ENCODE measurements at places on chromosomes 7 and 10.

DNA sequence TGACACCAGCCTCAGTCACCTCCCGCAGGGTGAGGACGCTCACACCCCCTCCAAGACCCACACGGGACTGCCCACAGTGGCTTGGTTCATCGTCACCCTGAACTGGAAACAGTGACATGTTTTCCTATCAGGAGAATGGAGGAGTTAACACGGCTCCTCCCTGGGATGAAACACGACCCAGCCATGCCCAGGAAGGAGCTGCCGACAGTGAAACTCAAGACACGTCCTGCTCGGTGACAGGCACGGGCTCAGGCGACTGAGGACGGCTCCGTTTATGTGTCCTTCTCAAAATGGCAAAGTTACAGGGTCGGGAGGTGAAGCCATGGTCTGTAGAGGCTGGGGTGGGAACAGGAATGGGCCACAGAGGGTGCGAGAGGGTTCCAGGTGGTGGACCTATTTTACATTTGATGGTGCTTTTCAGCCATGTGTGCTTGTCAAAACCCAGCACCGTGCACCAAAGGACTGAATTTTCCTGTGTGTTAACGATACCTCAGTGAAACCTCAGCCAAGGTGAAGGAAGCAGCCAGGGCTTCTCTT is 272.4 kb downstream of the ADARB2 start:
- no peaks in the 10 kb centered on the region for H3K36me3 ChIP-seq
- DNase-seq: no peak
- peaks cover 2% of the 10 kb centered on the region for H3K27me3 ChIP-seq
- H3K4me1 ChIP-seq: peaks cover 8% of the 10 kb centered on the region
- H3K4me3 ChIP-seq: no peak overlapping the region

DNA sequence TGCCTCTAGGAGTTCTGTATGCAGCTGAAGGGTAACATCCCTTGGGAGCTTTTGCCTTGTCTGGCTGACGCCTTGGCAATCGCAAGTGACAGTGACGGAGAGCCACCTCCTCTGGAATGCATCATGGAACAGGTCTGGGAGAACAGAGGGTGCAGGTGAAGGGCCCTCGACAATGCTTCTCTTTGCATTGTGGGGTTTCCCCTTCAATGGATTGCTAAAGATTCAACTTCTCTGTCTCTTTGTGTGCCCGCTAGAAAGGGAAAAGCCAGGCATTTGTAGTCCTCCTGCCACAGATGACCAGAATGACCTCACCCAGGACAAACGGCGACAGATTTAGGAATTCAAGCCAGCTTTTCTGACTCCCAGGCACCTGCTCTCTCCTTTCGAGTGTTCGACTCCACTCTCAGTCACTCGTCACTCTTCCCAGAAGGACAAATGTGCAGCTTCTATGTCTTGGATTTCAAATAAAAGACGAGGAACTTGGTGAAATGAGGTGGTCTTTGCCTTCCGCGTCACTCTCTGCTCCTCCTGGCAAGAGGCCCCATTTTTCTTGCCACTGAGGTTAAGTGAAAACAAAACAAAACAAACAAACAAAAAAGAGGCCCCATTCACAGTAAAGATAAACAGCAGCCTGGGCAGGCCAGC is 26.1 kb downstream of the IL2RA start:
- DNase-seq: no peak
- no peaks in the 10 kb centered on the region for H3K27me3 ChIP-seq
- H3K4me3 ChIP-seq: no peak overlapping the region
- H3K36me3 ChIP-seq: no peaks in the 10 kb centered on the region

DNA sequence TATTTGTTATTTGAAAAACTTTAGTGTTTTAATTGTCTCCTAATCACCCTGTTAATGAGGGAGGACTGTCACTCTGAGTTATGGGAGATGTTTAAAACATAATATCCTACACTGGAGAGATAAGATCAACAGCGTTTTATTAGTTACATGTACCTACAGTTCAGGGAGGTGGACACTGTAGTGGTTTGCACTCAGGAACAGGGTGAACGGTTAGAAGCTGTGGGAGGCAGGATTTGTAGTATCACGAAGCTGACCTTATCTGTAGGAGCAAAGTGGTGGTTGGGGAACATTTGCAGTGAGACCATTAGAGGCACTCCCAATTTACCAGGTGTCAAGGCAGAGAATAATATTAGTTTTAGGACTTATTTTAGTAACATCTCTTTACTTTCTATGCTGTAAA is 193.3 kb upstream of the KCND2 start:
- no peak overlapping the region for H3K27ac ChIP-seq
- no peaks in the 10 kb centered on the region for H3K27me3 ChIP-seq
- no peak for DNase-seq
- no peaks in the 10 kb centered on the region for H3K4me1 ChIP-seq
- no peak overlapping the region for H3K4me3 ChIP-seq

- no peak overlapping the region for H3K4me3 ChIP-seq
- no peaks in the 10 kb centered on the region for H3K36me3 ChIP-seq
- H3K4me1 ChIP-seq: no peaks in the 10 kb centered on the region
- H3K27me3 ChIP-seq: no peaks in the 10 kb centered on the region
- H3K27ac ChIP-seq: no peak overlapping the region
- no peak for DNase-seq
Observed at GRCh38 chr7:141792526-141792925, 2.5 kb downstream of the TAS2R5 start.

GRCh38 chr7:41870461-41871138 is 167.7 kb upstream of the INHBA start:
- no peaks in the 10 kb centered on the region for H3K27me3 ChIP-seq
- DNase-seq: no peak
- no peaks in the 10 kb centered on the region for H3K4me1 ChIP-seq
- H3K4me3 ChIP-seq: no peak overlapping the region
- H3K27ac ChIP-seq: no peak overlapping the region

DNA sequence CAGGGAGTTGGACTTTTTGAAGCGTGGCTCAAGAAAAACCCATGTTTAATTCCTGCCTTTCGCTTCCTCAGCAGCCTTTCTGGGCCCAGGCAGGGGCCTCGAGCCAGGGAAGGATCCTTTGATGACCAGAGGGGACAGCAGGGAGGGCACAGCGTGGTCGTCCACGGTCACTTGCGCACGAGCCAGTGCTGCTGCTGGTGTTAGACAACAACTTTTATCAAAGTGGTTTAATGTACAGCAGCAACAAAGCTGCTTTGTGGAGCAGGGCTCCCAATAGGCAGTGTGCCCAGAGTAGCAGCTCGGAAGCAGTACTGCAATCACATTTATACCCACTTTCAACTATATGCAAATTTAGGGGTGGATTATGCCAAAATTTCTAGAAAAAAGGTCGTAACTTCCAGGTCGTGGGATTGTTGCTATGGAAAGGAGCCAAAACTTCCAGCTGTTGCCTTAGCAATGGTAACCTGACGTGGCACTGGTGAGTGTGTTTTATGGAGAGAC is 6.1 kb downstream of the GIMAP1 start:
- H3K36me3 ChIP-seq: no peaks in the 10 kb centered on the region
- no peak overlapping the region for H3K4me3 ChIP-seq
- DNase-seq: no peak
- no peaks in the 10 kb centered on the region for H3K4me1 ChIP-seq

- no peak for DNase-seq
- H3K4me1 ChIP-seq: no peaks in the 10 kb centered on the region
- no peaks in the 10 kb centered on the region for H3K27me3 ChIP-seq
- no peak overlapping the region for H3K27ac ChIP-seq
Observed at GRCh38 chr10:47372726-47373125, 11.4 kb downstream of the ZNF488 start.

DNA sequence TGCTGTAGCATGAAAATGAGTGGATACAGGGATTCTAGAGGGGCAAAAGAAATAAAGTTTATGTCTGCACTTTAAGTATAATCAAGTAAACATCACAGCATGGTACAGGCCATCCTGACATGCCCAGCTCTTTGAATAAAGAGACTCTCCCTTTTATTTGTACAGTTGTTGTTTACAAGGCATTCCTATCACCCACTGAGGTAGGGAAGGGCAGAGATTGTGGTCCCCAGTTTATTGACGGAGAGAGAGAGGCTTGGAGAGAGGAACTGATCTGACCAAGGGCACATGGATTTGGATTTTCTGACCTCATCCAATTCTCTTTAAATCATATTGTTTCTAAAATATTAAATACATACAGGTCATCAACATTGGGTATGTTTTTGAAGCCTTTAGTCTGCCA is 53.9 kb downstream of the TACC2 start:
- H3K27me3 ChIP-seq: no peaks in the 10 kb centered on the region
- no peak overlapping the region for H3K4me3 ChIP-seq
- DNase-seq: no peak
- H3K4me1 ChIP-seq: peaks cover 20% of the 10 kb centered on the region
- no peaks in the 10 kb centered on the region for H3K36me3 ChIP-seq

DNA sequence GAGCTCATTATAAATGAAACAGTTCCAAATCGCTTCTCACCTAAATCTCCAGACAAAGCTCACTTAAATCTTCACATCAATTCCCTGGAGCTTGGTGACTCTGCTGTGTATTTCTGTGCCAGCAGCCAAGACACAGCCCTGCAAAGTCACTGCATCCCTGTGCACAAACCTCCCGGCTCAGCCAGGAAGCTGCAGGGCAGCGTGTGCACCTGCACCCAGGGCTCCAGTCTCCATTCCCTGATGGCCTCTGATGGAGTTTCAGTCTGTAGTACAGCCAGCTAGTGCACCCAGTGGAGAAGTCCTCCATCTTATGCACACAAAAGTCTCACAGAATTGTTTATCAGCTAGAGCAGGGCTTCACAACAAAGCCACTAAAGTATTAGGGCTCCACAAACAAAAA is 51.1 kb upstream of the PRSS58 start:
- no peak overlapping the region for H3K27ac ChIP-seq
- H3K4me1 ChIP-seq: no peaks in the 10 kb centered on the region
- no peaks in the 10 kb centered on the region for H3K36me3 ChIP-seq

DNA sequence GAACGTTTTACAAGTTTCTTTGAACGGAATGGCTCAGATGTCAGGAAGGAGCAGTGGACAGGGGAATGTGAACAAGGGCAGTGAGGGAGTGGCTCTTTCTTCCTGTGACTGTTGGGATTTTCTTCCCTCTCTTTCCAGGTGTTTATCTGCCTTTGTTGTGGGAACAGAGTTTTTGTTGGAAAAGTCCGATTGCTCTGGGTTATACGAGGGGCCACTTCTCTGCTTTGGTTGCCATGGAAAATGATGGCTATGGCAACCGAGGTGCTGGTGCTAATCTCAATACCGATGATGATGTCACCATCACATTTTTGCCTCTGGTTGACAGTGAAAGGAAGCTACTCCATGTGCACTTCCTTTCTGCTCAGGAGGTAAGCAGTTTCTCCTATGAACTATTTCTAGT is 41.4 kb downstream of the ZRANB1 start:
- H3K4me1 ChIP-seq: no peaks in the 10 kb centered on the region
- peaks cover 24% of the 10 kb centered on the region for H3K36me3 ChIP-seq
- H3K4me3 ChIP-seq: no peak overlapping the region
- DNase-seq: no peak

- H3K27ac ChIP-seq: no peak overlapping the region
- H3K4me1 ChIP-seq: no peaks in the 10 kb centered on the region
- DNase-seq: no peak
- H3K4me3 ChIP-seq: no peak overlapping the region
- no peaks in the 10 kb centered on the region for H3K27me3 ChIP-seq
Observed at GRCh38 chr7:3067606-3068380, 24.1 kb upstream of the CARD11 start.

DNA sequence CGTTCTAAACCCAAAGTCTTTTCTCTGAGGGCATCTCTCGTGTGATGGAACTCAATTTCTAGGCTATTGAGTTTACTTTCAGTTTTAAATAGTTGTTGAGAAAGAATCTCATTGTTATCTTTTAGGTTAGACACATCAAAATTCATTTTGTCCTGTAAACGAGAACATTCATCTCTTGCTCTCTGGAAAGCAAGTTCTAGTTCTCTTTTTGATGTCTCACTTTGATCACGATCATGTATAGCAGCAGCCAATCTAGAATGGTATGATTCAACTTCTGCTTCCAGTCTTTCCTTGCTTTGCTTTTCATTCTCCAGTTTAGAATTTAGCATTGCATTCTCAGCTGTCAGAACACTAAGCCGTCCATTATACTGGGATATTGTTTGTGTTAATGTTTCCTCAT is 65.1 kb downstream of the ANKRD26 start:
- no peaks in the 10 kb centered on the region for H3K4me1 ChIP-seq
- DNase-seq: no peak
- no peak overlapping the region for H3K27ac ChIP-seq
- no peaks in the 10 kb centered on the region for H3K27me3 ChIP-seq

GRCh38 chr7:39240864-39241263 is 263.2 kb downstream of the POU6F2 start:
- H3K27ac ChIP-seq: no peak overlapping the region
- H3K4me3 ChIP-seq: no peak overlapping the region
- DNase-seq: no peak
- H3K27me3 ChIP-seq: no peaks in the 10 kb centered on the region
- H3K4me1 ChIP-seq: no peaks in the 10 kb centered on the region

GRCh38 chr7:45976485-45976856 is 55.4 kb upstream of the IGFBP3 start:
- no peak for DNase-seq
- H3K4me1 ChIP-seq: peaks cover 25% of the 10 kb centered on the region
- no peaks in the 10 kb centered on the region for H3K27me3 ChIP-seq
- H3K27ac ChIP-seq: peak overlapping the region; percentile 40

DNA sequence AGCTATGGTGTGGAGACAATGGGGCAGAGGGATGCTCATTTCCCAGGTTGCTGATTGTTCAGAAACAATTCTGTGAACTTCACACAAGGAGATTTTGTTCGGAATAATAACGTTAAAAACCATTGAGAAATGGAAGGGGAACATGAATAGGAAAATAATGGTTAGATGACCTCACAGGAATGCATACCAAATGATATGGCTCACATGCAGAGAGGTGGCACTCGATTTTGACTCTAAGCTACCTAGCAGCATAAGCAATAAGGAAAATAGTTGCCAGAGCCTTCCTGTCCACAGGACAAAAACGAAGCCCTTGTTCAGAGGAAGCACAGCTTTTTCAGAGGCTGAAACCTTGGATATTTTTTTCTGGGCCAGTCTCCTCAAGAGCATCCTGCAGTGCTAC is 293.1 kb downstream of the ZEB1 start:
- no peak for DNase-seq
- no peak overlapping the region for H3K27ac ChIP-seq
- H3K4me3 ChIP-seq: no peak overlapping the region
- no peaks in the 10 kb centered on the region for H3K27me3 ChIP-seq
- no peaks in the 10 kb centered on the region for H3K36me3 ChIP-seq

GRCh38 chr10:18414061-18414460 is 237.3 kb downstream of the NSUN6 start:
- no peak overlapping the region for H3K27ac ChIP-seq
- H3K4me1 ChIP-seq: no peaks in the 10 kb centered on the region
- no peaks in the 10 kb centered on the region for H3K36me3 ChIP-seq
- H3K4me3 ChIP-seq: no peak overlapping the region
- no peaks in the 10 kb centered on the region for H3K27me3 ChIP-seq

- no peaks in the 10 kb centered on the region for H3K4me1 ChIP-seq
- peaks cover 3% of the 10 kb centered on the region for H3K27me3 ChIP-seq
- no peaks in the 10 kb centered on the region for H3K36me3 ChIP-seq
- no peak overlapping the region for H3K4me3 ChIP-seq
- DNase-seq: peak; percentile 41
- H3K27ac ChIP-seq: no peak overlapping the region
Observed at GRCh38 chr7:31735991-31736982, 49.3 kb downstream of the PPP1R17 start.
